A549 treated with RU486 at 1 μM for 4 hours (cell line): ENCODE measurements at places on chromosomes 4 and X. TPM values are rescaled to one million over a fixed set of nuclear protein-coding genes. Genes with fewer than 3 reads are reported as not detected.

Gene RAB9B
- total RNA-seq: 0.03 to 0.05 TPM (median 0.03 TPM) in 3 of 5 replicates, not detected in the others

Gene NXF2
- total RNA-seq: not detected in 5 replicates

Gene LDB2
- not detected in 5 replicates for total RNA-seq

Gene SULT1E1
- not detected in 5 replicates for total RNA-seq

Gene TMPRSS11A
- not detected in 5 replicates for total RNA-seq
